Left cardiac atrium (tissue), 4 donors: ENCODE measurements at places on chromosomes 13 and 19. TPM values are rescaled to one million over a fixed set of nuclear protein-coding genes. Genes with fewer than 3 reads are reported as not detected.

GRCh38 chr13:29504691-29505090, 90.8 kb downstream of the SLC7A1 start:
- DNase-seq, result no peak

DNA sequence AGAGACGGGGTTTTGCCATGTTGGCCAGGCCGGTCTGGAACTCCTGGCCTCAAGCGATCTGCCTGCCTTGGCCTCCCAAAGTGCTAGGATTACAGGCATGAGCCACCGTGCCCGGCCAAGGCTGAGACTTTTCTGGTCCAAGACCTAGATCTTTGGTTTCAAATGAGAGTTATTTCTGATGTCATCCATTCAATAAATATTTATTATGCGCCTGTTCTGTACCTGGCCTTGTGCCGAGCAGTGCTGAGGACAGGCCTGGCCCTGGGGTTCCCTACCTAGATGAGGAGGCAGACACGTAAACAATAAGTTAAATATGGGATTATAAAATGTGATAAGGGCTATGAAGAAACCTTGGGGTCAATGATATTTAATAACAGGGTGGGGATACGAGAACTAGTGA, 4.5 kb downstream of the RELB start:
- no peak for DNase-seq

ALOX5AP gene
- total RNA-seq, result 26.9 TPM

GET3 gene
- total RNA-seq, result 52.5 TPM

POMP gene
- total RNA-seq, result 86.1 TPM
